ENCODE measurements at places on chromosomes 16 and 17. TPM values are rescaled to one million over a fixed set of nuclear protein-coding genes. Genes with fewer than 3 reads are reported as not detected.

- DNase-seq = no peak
Measured at GRCh38 chr17:45240905-45241327, 19.2 kb downstream of the FMNL1 start.

DNA sequence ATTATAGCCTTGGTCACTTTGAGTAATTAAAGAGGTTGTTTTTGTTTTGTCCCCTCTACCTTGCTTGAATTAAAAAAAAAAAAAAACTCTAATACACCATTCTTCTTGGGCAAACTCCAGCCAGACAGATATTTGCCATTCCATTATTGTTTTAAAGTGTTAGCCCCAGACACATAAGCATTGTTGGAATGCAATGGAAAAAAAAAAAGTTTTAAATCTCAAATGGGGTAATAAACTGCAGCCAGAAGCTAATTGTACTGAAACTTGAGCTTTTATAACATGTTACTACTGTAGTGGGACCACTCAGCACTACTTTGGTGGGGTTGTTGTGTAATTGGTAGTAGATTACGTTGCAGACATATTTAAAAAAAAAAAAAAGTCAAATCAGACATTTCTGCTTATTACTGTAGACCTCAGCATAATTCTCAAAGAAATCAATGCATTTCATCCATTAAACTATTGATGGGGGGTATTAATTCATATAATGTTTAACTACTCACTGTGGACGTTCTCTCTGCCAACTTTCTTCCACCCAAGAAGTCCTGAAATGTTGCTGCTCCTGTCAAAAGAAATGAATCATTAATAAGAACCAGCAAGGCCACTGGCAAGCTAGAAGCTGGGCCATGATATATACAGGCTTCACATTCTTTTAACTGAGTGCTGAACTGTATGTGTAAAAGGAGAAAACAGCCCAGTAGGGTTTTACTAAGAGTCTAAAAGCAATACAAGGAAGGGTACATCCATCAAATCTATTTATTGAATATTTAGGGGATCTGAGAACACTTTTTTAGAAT lies 626.6 kb upstream of the SOX9 start:
- no peak for DNase-seq

GRCh38 chr17:18356624-18357023 lies 6.7 kb downstream of the SHMT1 start:
- DNase-seq = no peak

DNA sequence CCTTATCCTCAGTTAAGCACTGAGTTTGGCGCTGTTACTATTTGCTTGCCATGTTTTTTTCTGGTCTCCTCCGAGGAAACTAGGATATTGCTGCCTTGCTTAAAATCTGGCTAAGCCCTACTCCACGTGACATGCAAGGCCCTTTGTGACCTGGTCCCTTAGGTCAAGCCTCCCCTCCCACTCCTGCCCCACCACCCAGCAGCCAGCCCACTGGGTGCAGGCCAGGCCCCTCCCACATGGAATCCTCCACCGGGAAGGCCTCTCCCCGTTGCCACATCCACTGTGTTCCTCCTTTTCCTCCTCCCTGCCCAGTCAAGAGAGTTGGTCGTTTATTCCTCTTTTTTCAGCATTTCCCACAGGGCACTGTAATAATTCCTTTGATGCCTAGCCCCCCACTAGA lies 16.2 kb downstream of the PSMD3 start:
- no peak for DNase-seq

The CLEC10A gene
- total RNA-seq = 3.0 TPM

The APOH gene
- not detected for total RNA-seq

All from cardiac septum (tissue), 1 donor.